A549 treated with Mapracorat at 1 μM for 4 hours (cell line): ENCODE measurements at places on chromosomes 2 and 18. TPM values are rescaled to one million over a fixed set of nuclear protein-coding genes. Genes with fewer than 3 reads are reported as not detected.

Gene GDF7
- total RNA-seq = 0.02 to 0.13 TPM (median 0.09 TPM) in 5 replicates

Gene SH2D6
- total RNA-seq = 0.56 to 1.8 TPM (median 0.92 TPM) in 5 replicates

Gene METAP1D
- total RNA-seq = 2.3 to 3.0 TPM (median 2.7 TPM) in 5 replicates

Gene TMEM247
- total RNA-seq = not detected in 5 replicates

Gene FASTKD1
- 18.3 to 22.6 TPM (median 20.5 TPM) in 5 replicates for total RNA-seq

Gene RIT2
- total RNA-seq = not detected in 5 replicates

Gene ITGAV
- 45.3 to 100 TPM (median 76.5 TPM) in 5 replicates for total RNA-seq

Gene KCNJ3
- total RNA-seq = not detected in 5 replicates

Gene ID2
- total RNA-seq = 72.4 to 114 TPM (median 94.7 TPM) in 5 replicates

Gene GALNT14
- 41.2 to 47.8 TPM (median 47.3 TPM) in 5 replicates for total RNA-seq

Gene MFSD2B
- 0.11 to 0.64 TPM (median 0.59 TPM) in 5 replicates for total RNA-seq

Gene PLEK
- total RNA-seq = not detected in 5 replicates

Gene ATP8B1
- 6.4 to 9.5 TPM (median 6.8 TPM) in 5 replicates for total RNA-seq

Gene C1QL2
- total RNA-seq = 0.11 to 0.53 TPM (median 0.31 TPM) in 5 replicates

Gene UGT1A3
- total RNA-seq = 0.10 to 0.31 TPM (median 0.26 TPM) in 3 of 5 replicates, not detected in the others

Gene FER1L5
- not detected in 5 replicates for total RNA-seq

Gene CENPA
- total RNA-seq = 40.4 to 56.5 TPM (median 52.3 TPM) in 5 replicates

Gene GKN2
- 2.2 to 4.7 TPM (median 2.4 TPM) in 5 replicates for total RNA-seq

Gene SERTAD2
- total RNA-seq = 9.0 to 12.3 TPM (median 10.9 TPM) in 5 replicates

Gene C2orf80
- not detected in 5 replicates for total RNA-seq

Gene GCG
- total RNA-seq = not detected in 5 replicates

Gene TANC1
- 7.6 to 9.9 TPM (median 9.4 TPM) in 5 replicates for total RNA-seq

Gene COL4A4
- total RNA-seq = 1.1 to 2.5 TPM (median 1.7 TPM) in 5 replicates

Gene TBR1
- total RNA-seq = 0.03 to 0.08 TPM in 2 of 5 replicates, not detected in the others

Gene POTEF
- not detected in 5 replicates for total RNA-seq

Gene NOL4
- total RNA-seq = not detected in 5 replicates

Gene CIB4
- total RNA-seq = 0.31 to 0.38 TPM (median 0.35 TPM) in 3 of 5 replicates, not detected in the others

Gene CD28
- not detected in 5 replicates for total RNA-seq

Gene LOXL3
- 0.20 to 0.50 TPM (median 0.44 TPM) in 5 replicates for total RNA-seq

Gene NEB
- 0.18 to 0.34 TPM (median 0.23 TPM) in 5 replicates for total RNA-seq

Gene ZNF236
- 2.0 to 3.1 TPM (median 2.6 TPM) in 5 replicates for total RNA-seq

Gene RUFY4
- not detected in 5 replicates for total RNA-seq

Gene UCN
- total RNA-seq = 0.30 to 2.8 TPM (median 1.4 TPM) in 5 replicates

Gene RAB27B
- total RNA-seq = 9.1 to 13.0 TPM (median 10.5 TPM) in 5 replicates

Gene RGPD4
- 0.04 to 0.07 TPM (median 0.06 TPM) in 4 of 5 replicates, not detected in the other for total RNA-seq

Gene ANKRD29
- 13.8 to 20.9 TPM (median 19.3 TPM) in 5 replicates for total RNA-seq

Gene AQP12B
- not detected in 5 replicates for total RNA-seq

Gene SIGLEC15
- total RNA-seq = not detected in 5 replicates

Gene FAM237A
- not detected in 5 replicates for total RNA-seq

Gene DYNAP
- not detected in 5 replicates for total RNA-seq

Gene C2orf72
- 4.8 to 7.5 TPM (median 6.2 TPM) in 5 replicates for total RNA-seq

Gene C2orf15
- 0.43 to 1.0 TPM (median 0.81 TPM) in 5 replicates for total RNA-seq

Gene OR6B3
- total RNA-seq = not detected in 5 replicates

Gene ZCCHC2
- total RNA-seq = 7.8 to 10.2 TPM (median 9.2 TPM) in 5 replicates

Gene IL36B
- 0.15 to 0.34 TPM (median 0.17 TPM) in 3 of 5 replicates, not detected in the others for total RNA-seq

Gene PDIA6
- 308 to 361 TPM (median 353 TPM) in 5 replicates for total RNA-seq

Gene UPP2
- total RNA-seq = not detected in 5 replicates

Gene BARD1
- 4.9 to 7.8 TPM (median 6.2 TPM) in 5 replicates for total RNA-seq

Gene CD8A
- 0.30 to 0.60 TPM (median 0.40 TPM) in 5 replicates for total RNA-seq

Gene SLC5A7
- total RNA-seq = not detected in 5 replicates

Gene C2orf81
- 2.4 to 3.7 TPM (median 2.6 TPM) in 5 replicates for total RNA-seq

Gene GTF2A1L
- total RNA-seq = not detected in 5 replicates

Gene MFSD6
- 23.6 to 34.4 TPM (median 29.3 TPM) in 5 replicates for total RNA-seq

Gene CCDC141
- not detected in 5 replicates for total RNA-seq

Gene MARCHF4
- 27.4 to 34.5 TPM (median 32.4 TPM) in 5 replicates for total RNA-seq

Gene TUBA4B
- total RNA-seq = 0.13 to 0.28 TPM (median 0.18 TPM) in 4 of 5 replicates, not detected in the other

Gene ABCG8
- not detected in 5 replicates for total RNA-seq

Gene TGFA
- total RNA-seq = 4.7 to 5.5 TPM (median 4.9 TPM) in 5 replicates
